GM18507 (cell line): ENCODE measurements at places on chromosomes 6 and 20.

GRCh38 chr6:134733801-134734200 is 216.1 kb downstream of the ALDH8A1 start:
- DNase-seq: no peak

DNA sequence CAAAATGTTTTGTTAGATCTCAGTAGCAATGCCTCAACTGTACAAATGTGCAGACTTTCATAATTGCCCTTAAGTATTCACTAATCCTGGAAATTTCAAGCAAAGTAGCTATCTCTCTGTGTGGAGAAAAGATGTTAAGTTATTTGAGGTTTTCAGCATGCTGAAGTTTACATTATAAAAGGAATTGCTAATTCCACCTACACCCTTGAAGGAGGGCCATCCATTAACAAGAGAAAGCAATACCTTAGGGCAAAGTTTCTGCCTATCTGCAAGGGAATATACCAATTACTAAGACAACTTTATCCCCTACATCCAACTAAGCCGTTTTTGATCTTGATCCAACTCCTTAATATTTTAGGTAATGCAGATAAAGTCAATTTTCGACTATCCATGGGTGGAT is 380.7 kb upstream of the BTBD3 start:
- DNase-seq: no peak

- no peak for DNase-seq
Measured at GRCh38 chr20:12687476-12687875, 321.3 kb upstream of the SPTLC3 start.

DNA sequence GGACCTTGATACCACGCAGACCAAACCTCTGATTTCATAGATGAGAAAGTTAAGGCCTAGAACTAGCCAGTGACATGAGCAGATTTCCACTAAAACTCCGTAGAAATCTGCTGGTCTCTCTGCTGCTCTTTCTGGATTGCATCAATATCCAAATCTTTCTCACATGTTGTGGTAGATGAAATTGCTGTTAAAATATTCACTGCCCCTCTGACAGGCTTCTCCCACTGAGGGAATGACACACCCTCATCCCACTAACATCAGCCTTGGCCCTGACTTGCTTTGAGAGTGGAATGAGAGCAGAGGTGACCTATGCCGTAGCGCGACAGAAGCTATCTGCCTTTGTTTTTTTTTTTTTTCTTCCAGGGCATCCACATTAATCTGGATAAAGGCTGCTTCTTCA is 20.4 kb upstream of the EXOC2 start:
- no peak for DNase-seq

- DNase-seq: no peak
Measured at GRCh38 chr6:76861403-76861802, 601.9 kb downstream of the HTR1B start.

DNA sequence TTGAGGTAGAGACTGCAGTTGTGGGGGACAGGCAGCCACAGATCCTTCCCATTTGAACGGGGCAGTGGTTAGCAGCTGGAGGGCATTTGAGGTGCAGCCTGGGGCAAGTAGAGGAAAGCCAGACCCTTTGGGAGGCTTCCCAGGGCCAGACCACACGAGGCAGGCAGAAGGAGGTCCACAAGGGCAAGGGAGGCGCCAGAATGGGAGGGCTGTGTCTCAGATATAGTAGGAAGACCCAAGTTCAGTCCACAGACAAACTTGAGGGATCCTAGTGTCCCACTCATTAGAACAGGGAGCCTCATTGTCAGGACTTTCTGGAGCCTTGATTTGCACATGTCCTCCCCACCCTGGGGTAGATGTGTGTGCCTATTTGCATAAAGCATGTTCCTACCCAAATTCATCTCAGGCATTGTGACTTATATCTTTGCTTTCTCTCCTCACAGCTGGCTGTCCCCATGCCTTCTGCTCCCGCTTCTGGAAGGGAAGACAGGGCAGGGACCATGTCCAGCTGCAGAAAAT is 166.0 kb downstream of the VEGFA start:
- DNase-seq: no peak

DNA sequence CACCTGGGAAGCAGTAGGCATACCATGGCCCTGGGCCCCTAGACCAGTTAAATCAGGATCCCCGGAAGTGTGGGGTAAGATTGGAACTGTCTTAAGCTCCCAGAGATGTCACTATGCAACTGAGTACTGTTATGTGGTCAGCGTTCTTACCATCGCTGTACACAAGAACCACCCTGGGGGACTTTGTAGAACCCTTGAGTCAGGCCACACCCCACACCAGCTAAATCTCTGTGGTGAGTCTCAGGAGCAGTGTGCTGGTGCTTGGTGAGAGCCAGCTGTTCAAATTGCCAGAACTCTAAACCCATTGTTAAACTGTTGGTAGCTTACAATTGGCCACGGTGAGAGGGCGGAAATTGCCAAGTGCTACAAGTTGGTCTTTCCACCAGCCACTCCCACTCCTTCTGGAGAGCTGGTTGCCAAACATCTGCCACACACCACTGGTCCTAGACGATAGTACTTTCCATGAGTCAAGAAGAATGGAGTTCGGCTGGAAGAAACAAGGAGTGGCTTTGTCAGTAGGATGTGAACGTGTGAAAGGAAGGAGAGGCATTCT is 80.5 kb upstream of the SYNDIG1 start:
- no peak for DNase-seq

- DNase-seq: no peak
Measured at GRCh38 chr6:118860880-118861279, 33.1 kb upstream of the ASF1A start.

DNA sequence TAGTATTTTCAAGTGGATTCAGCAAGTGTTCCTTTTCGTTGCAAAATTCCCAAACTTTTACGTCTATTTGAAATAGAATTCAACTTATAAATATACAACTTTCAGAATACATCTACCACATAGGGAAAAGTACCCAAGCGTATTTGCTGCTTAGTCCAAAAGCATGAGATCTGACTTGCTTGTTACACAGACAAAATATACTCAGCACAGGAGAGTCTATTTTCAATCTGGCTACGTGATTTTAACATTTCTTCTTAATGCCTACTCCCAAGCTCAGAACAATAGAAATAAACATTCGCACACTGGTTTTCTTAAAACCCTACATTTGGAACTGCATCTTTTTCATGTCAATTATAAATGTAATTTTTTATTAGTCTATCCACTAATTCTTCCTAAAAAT is 672 bp downstream of the PKHD1 start:
- DNase-seq: no peak

- no peak for DNase-seq
Measured at GRCh38 chr20:50632236-50632635, 59.1 kb downstream of the RIPOR3 start.

- DNase-seq: no peak
Measured at GRCh38 chr20:1747953-1748577, 90.5 kb upstream of the SIRPG start.

- no peak for DNase-seq
Measured at GRCh38 chr6:98384334-98384733, 450.0 kb upstream of the POU3F2 start.
